ENCODE measurements at places on chromosomes 12 and 14.

GRCh38 chr12:126198966-126199692 lies 1133.9 kb downstream of the AACS start:
- DNase-seq: no peak

DNA sequence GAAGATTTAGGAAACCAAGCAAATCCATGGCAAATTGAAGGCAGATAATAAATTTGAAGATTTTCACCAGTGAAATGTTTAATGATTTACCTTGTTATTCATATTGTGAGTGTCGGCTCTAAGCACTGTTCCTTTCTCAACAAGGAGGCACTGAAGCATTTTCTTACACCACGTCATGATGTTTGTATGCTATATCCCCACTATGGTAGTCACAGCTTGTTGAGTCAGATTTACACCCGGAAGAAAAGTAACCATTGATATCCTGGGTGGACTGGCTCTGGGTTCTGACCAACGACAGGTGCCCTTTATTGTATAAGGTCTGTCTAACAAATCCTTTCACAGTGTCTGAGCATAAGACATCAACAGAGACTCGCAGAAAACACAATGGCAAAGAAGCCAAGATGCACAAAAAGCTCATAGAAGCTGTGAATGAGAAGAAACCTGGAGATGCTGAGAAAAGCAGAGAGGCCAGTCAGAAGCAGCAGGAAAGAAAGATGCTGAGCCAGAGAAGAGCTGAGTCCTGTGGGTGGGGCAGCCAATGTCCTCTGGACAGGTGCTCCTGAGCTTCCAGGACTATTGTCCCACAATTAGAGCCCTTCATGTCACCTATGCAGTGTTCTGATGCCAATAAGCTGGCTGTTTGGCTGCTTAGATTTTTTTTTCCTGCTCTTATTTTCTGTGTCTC lies 49.7 kb upstream of the ARHGAP5 start:
- no peak for DNase-seq

DNA sequence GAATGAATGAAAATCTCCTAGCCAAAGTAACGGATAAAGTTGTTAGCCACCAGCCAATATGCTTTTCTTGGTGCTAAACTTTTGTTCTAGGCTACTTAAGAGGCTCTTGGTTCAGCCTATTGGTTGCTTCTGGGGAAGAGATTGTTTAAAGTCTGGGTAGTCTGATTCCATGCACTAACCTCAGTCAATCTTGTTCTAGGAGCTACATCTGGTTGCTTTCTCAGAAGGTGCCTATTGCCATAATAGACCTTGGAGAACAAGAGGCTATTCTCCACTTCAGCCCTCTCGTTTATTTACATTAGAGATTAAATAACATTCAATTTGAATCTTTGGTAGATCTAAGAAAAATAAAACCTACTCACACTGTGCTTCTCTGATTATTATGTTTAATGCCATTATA lies 40.8 kb upstream of the OTOGL start:
- no peak for DNase-seq

DNA sequence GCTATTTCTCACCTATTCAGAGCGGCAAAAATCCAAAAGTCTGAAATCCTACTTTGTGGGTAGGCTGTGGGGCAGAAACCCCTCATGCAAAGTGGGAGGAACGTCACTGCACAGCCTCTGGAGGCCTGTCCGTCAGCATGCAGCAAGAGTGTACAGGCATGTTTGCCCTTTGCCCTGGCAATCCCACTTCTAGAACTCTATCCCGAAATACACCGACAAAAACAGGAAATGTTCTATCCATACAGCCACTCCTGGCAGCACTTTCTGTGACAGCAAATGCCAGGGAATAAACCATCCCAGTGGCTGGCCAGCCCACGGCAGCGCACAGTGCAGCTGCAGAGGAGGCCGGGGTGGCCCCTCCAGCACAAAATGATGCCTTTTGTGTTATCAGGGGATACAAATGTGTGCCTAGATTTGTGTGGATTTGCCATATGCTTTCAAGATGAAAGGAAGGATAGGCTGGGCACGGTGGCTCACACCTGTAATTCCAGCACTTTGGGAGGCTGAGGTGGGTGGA lies 39.7 kb downstream of the AMN start:
- DNase-seq: no peak

- DNase-seq: no peak
These were observed 405.4 kb downstream of the TMTC2 start for GRCh38 chr12:83092129-83092528.

GRCh38 chr12:21429994-21430393 lies 7.5 kb upstream of the PYROXD1 start:
- no peak for DNase-seq

DNA sequence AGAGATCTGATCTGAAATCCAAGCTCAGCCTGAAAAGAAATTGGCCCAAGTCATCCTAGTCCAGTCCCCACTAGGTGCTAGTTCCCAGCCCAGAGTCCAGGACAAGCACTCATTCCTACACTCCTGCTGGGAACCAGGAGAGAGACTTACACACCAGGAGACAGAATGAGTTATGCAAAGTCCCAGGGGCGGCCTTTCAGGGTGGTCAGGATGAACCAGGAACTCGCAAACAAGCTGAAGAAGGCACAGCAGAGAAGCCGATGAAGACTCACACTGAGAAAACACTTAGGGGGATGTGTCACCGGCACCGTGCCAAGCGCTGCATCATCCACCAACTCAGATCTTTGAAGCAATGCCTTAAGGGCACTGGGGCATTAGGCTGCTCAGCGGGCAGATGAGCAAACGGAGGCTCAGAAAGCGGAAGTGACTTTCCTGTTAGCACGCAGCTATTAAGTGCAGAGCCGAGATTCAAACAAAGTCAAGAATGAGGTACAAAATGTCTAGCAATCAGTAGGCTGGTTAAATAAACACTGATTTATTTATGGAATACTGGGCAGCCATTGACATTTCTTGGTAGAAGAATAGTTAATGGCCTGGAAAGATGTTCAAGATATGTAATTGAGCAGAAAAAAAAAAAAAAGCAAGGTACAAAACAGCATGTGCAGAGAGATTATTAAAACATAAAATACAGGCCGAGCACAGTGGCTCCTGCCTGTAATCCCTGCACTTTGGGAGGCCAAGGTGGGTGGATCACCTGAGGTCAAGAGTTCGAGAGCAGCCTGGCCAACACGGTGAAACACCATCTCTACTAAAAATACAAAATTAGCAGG lies 78.7 kb downstream of the LRRC74A start:
- DNase-seq: peak; percentile 73

DNA sequence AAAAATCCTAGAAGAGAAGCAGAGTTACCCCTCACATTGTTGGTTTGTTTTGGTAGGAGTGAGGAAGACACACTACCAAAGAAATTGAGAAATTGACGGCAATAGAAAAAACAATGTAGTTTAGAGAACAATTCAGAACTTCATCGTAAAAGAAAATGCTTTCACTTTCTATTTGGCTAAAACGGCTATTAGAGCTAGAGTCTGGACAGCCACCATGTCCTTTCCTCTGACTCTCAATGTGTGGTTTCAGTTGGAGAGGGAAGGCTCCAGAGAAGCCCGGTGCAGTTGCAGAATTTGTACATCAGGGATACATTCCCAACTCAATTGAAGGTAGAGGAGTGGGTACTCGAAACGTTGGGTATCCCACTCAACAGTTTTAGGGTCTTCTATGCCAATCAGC lies 535.3 kb downstream of the GALC start:
- no peak for DNase-seq

- DNase-seq: no peak
These were observed 13.7 kb downstream of the OR6J1 start for GRCh38 chr14:22630486-22630885.

GRCh38 chr14:64536488-64537245 lies 3.9 kb upstream of the HSPA2 start:
- no peak for DNase-seq

DNA sequence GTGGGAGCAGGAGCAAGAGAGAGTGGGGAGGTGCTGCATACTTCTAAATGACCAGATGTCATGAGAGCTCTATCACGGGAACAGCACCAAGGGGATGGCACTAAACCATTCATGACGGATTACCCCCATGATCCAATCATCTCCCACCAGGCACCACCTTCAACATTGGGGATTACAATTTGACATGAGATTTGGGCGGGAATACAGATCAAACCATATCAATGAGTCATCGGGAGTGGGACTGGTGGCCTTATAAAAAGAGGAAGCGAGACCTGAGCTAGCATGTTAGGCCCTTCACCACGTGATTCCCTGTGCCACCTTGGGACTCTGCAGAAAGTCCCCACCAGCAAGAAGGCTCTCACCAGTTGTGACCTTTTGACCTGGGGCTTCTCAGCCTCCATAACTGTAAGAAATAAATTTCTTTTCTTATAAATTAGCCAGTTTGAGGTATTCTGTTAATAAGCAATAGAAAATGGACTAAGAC lies 28.7 kb downstream of the COX8C start:
- DNase-seq: no peak

GRCh38 chr12:52248541-52249461 lies 15.8 kb downstream of the KRT7 start:
- no peak for DNase-seq

DNA sequence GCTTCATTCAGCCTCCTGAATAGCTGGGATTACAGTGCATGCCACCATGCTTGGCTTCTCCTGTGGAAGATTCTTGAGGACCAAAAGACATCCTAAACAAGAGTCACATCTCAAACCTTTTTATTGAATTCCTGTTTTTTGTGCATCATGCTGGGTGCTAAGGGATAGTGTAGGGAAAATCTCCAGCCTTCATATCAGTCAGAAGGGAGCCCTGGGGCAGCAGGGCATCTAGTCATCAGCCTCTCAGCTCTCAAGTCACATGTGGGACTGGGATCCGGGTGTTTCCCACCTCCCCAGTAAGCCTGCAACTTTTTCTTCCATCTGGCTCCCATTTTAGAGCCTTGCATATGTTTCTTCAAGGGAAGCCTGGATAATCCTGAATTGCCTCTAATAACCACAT lies 25.1 kb upstream of the OASL start:
- no peak for DNase-seq

- no peak for DNase-seq
These were observed 280.9 kb upstream of the FLRT2 start for GRCh38 chr14:85248881-85249635.

DNA sequence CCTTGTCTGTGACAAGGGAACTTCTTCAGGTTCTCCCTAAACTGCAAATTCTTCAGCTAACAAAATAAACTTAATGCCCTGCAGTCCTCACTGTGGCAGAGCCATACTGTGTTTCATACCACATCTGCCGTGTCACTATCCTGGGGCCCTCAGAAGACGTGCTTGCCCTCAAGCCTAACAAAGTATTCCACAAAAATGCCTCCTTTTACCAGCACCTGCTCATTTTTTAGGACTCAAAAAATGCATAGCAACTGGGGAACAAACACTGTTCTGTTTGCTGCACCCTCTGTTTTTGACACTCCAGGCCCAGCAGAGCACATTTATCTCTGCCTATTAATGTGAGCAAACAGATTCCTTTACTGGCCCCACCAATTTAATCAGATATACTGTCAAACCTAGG lies 270.7 kb upstream of the SSTR1 start:
- no peak for DNase-seq

GRCh38 chr12:56271031-56271430 lies 4.3 kb downstream of the COQ10A start:
- no peak for DNase-seq

GRCh38 chr14:24408764-24409163 lies 10.0 kb downstream of the NYNRIN start:
- DNase-seq: no peak

GRCh38 chr14:94125659-94126418 lies 3.6 kb downstream of the IFI27L2 start:
- DNase-seq: no peak

GRCh38 chr12:101027816-101028215 lies 182.2 kb downstream of the SLC5A8 start:
- no peak for DNase-seq

DNA sequence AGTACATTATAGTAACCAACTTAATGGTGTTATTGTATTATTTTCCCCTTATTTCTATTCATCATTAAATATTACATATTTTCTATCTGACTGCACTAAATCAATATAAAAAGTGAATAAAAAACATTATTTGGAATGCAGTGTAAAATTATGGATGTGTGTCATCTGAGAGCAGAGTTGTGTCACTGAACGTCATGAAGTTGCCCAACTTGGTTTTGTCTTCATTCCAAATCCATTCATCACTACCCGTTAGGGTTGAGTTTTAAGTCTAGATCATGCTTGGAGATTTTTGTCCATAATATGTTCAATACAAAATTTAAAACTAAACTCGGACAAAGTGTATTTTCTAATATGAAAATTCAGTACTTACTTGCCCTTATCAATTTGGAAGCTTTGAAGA lies 16.1 kb downstream of the KLRF1 start:
- no peak for DNase-seq

GRCh38 chr12:119980242-119980641 lies 8.8 kb upstream of the BICDL1 start:
- DNase-seq: no peak

GRCh38 chr14:103563844-103564505 lies 1.2 kb downstream of the COA8 start:
- DNase-seq: no peak

DNA sequence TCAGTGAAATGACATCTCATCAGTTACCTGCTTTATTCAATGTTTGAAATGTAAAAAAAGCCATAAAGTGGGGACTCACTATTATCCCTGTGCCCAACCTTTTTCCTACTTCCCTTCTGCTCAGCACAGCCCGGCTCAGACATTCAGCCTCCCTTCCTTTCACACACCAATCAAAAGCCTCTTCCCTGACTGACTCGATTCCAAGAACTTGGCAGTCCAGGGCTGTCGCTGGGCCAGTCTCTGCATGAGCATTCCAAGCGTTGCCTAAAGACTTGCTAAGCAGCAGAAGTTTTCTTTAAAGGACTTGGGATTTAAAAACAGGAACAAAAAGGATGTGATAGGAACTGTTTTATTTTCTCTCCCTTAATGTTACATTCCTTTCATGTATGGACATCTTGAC lies 22.7 kb downstream of the ITPR2 start:
- DNase-seq: no peak

All from activated naive CD4-positive, alpha-beta T cell treated with anti-CD3 and anti-CD28 coated beads, Interleukin-2, amount 50 U/mL, for 72 hours (primary cell).